ENCODE measurements at places on chromosomes 11 and 22. TPM values are rescaled to one million over a fixed set of nuclear protein-coding genes. Genes with fewer than 3 reads are reported as not detected.

DGCR6L gene
- total RNA-seq, result 26.5 TPM

C11orf65 gene
- 0.41 TPM for total RNA-seq

DNA sequence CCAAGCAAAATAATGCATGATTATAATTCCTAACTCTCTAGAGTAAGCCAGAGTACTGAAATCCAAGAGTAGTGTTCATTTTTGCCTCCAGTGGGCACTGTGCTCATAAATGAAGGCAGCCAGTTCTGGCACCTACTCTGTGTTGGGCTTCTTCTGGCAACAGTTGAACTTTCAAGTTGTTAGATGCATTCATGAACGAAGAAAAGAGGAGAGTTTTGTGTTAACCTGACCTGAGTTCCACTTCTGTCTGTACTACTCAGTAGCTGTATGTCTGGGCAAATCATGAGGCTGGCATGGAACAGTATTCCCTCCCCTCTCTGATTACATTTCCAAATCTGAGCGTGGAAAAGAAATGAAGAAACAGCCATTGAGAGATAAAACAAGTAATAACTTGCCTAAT, 20.3 kb upstream of the TENM4 start:
- no peak for DNase-seq

DNA sequence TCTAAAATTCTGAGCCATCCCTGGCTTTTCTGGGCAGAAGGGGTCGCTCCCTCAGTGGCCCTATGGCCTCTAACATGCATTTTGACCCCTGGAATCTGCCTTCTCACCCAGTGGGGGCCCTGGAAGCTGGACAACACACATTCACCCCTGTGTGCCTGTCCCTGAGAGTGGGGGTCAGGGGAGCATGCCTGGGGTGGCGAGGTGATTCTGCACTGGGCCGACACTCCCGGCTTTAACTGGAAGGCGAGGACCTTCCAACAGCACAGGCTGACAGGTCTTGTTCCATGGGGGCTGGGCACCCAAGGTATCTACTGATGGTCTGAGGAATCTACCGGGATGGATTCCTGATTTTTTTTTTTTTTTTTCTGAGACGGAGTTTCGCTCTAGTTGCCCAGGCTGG, 10.7 kb downstream of the PPM1F start:
- no peak for DNase-seq

- no peak for DNase-seq
Measured at GRCh38 chr22:48798281-48799226, 1029.1 kb downstream of the BRD1 start.

- no peak for DNase-seq
Measured at GRCh38 chr11:9367551-9367950, 16.9 kb upstream of the IPO7 start.

DNA sequence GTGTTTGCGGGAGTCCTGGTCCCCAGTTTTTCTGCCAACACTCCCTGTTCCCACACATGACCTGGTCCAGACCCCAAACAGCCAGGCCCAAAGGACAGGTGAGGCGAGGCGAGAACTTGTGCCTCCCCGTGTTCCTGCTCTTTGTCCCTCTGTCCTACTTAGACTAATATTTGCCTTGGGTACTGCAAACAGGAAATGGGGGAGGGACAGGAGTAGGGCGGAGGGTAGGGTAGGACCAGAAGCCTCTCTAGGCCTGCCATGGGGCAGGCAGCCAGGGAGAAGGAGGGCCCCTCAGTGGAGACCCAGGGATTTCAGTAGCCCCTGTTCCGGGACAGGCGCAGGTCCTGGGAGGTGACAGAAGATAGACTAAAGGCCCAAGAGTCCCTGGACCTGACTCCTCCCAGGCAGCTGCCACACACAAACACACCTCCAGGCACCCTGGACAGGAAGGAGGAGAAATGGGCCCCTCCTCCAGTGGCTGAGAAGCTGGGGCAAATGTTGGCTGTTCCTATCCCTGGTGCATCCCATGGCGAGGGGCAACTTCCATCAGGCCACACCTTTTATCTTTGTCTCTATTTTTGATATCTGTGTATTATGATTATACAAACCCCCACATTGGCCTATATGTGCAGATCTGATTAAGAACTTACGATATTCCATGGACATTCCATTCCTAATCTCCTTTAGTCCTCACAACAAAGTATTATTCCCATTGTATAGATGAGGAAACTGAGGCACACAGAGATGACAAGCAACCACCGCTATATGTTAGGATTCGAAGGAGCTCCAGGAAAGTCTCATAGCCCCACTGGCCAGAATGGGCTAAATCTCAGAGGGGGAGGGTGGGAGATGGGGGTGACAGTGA, 626 bp upstream of the F2 start:
- no peak for DNase-seq

DNA sequence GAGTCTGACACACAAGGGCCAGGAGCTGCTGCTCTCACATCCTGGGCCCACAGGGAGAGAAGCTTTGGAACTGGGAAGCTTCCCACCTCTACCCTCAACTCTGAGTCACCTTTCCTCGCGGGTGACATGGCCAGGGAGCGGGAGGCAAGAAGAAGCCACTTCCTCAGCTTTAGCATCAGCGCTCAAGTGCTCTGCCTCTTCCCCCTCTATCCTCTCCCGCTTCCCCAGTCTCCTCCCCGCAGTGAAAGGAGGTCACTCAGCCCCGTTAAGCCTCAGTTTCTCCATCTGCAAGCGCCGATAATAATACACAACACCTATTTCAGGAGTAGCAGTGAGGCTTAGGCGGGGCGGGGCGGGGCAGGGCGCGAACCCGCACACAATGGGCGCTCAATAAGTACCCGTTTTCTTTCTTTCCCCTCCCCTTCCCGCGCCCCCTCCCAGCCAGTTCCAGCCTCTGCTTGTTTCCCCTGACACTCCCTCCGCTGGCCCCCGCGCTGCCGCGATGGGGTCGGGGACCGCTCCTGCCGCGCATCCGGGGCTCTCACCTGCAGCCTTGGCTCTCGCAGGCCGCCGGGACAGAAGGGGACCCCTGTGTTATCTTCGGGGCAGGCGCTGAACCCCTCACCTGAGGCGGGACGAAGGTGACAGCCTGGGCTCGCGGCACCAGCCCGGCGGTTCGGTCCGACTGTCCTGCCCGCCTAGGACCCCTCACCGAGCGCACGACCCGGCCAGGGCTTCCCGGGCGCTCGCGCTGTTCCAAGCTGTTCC, 892 bp downstream of the GDPD5 start:
- DNase-seq, result no peak
